ENCODE measurements at places on chromosomes 2 and 18.

- DNase-seq, result no peak
These were observed 216.7 kb downstream of the GBX2 start for GRCh38 chr2:235951493-235951892.

GRCh38 chr2:45607701-45608100, 3.4 kb downstream of the SRBD1 start:
- DNase-seq, result no peak

DNA sequence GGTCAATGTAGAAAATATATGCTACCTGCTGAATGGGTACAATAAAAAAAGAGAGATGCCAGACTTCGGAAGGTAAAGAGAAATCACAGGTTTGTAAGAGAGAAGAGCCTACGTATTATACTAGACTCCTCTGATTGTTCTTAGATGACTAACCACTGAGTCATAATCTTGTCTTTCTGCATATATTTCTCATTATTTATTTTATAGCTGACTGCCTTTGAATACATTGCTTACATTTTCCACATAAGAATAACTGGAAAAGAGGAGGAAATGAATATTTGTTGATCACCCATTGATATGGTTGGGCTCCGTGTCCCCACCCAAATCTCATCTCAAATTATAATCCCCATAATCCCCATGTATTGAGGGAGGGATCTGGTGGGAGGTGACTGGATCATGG, 90.3 kb upstream of the RAB27B start:
- DNase-seq, result no peak

GRCh38 chr2:158775273-158776027, 19.7 kb upstream of the DAPL1 start:
- no peak for DNase-seq

DNA sequence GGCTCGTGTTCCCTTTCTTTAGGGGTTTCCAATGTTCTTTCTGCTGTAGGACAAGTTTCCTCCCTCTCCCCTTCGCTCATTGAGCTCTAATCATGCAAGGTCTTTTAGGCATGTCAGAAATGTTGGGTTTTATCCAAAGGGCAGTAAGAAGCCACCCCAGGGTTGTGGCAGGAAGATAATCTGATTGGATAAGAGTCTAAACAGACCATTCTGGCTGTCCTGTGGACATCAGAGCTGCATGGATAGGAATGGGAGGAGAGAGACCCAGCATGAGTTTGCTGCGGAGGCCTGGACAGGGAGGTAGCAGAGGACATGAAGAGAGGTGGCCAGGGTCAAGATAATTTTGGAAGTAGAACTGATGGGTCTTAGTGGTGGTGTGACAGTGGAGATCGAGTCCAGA, 88.2 kb downstream of the ACKR3 start:
- no peak for DNase-seq

Data from stimulated activated CD8-positive, alpha-beta memory T cell treated with anti-CD3 and anti-CD28 coated beads, Interleukin-15, amount 100 ng/mL, for 48 hours (primary cell).